ENCODE measurements at places on chromosomes 1 and 21.

DNA sequence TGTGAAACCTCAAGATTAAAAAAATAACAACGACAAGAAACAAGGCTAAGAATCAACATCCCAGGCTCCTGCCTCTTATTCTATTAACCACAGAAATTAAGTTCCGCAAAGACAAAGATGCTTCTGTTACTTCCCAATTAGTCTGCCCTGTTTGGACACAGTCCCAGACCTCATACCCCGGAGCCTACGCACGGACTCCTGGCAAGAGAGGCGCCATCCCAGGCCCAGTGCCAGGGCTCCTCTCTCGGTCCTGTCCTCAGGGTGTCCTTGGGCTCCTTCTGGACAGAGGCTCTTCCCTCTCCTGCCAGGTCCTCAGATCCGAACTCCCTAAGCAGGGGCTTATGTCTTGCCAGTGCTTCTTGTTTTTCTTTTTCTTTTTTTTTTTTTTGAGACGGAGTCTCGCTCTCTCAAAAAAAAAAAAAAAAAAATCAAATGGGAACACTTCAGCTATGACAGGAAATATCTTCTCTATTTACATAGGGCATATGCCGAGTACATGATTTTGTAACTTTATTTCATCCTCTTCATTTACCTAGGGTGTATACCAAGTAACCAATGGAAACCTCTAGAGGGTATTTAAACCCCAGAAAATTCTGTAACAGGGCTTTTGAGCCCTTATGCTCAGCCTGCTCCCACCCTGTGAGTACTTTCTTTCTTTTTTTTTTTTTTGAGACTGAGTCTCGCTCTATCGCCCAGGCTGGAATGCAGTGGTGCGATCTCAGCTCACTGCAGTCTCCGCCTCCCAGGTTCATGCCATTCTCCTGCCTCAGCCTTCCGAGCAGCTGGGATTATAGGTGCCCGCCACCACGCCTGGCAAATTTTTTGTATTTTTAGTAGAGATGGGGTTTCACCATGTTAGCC lies 11.7 kb upstream of the ENO1 start:
- peak; percentile 95 for DNase-seq

GRCh38 chr21:16086936-16087335 lies 357.2 kb downstream of the USP25 start:
- DNase-seq, result no peak

GRCh38 chr1:196136396-196136795 lies 471.8 kb downstream of the KCNT2 start:
- no peak for DNase-seq

- peak; percentile 67 for DNase-seq
These were observed 1.0 kb upstream of the DIRAS3 start for GRCh38 chr1:68051475-68051874.

DNA sequence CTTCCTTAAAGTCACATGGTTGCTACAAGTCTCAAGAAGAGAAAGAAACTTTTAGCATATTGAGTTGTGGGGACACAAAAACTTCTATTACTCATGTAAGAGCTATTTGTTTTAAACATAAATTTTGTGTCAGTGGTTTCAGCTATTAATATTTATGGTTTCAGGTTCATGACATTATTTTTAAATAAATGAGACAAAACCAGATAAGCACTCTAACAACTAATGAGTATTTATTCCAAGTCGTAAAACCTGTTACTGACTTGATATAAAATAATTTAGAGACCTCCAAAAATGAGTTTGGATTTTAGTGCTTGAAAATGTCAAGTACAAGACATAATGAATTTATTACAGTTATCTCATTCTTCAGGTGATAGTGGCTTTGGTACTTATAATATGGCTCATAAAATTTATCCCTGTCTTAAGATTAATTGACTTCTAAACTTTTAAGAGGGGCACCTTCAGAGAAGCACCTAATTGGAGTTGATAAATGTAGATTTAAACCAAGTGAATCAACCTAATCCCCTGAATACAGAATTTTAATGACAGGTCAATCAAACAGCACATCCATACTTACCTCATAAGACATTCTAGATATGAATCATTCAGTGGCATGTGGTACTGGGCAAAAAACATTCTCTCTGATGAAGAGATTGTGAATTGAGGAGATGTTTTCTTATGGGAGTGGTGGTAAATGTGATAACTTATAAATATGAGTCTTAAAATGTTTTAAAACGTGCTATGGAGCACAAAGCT lies 167.7 kb upstream of the PTGFR start:
- peak; percentile 30 for DNase-seq

GRCh38 chr1:65165269-65165993 lies 17.4 kb downstream of the AK4 start:
- DNase-seq, result no peak

GRCh38 chr1:97202481-97203380 lies 481.1 kb downstream of the PTBP2 start:
- peak; percentile 6 for DNase-seq

DNA sequence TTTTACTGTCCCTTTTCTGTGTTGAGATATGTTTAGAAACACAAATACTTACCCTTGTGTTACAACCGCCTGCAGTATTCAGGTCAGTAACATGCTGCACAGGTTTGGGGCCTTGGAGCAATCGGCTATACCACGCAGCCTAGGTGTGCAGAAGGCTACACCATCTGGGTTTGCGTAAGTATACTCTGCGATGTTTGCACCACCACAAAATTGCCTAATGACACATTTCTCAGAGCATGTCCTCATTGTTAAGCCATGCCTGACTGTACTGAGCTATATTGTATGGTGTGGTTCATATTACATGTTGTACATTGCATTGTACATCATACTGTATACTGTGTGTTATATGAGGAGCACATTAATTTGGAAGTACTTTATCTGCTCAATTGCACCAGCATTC lies 247.4 kb downstream of the RHOU start:
- no peak for DNase-seq

DNA sequence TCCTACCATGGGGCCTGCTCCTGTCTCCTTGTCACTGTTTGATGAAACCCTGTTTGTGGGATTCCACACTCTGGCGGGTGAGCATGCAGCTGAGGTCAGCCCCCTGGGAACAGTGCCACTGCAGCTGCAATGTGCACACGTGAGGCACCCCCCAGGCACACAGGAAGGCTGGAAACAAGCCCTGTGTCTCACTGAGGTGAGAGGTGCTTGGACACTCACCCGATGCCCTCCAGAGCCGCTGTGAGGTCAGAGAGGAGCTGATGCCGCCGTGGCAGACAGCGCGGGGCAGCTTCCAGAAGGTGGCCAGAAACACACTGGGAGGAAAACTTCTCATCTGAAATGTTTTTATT lies 49.7 kb downstream of the SLX9 start:
- no peak for DNase-seq

GRCh38 chr1:116751146-116751545 lies 3.1 kb upstream of the CD2 start:
- no peak for DNase-seq

GRCh38 chr1:213530611-213531320 lies 457.0 kb upstream of the PROX1 start:
- DNase-seq, result no peak

All from mammary epithelial cell (primary cell).